ENCODE measurements at places on chromosomes 11 and 22.

GRCh38 chr11:3341298-3341697, 37.6 kb downstream of the ZNF195 start:
- peak; percentile 64 for DNase-seq

DNA sequence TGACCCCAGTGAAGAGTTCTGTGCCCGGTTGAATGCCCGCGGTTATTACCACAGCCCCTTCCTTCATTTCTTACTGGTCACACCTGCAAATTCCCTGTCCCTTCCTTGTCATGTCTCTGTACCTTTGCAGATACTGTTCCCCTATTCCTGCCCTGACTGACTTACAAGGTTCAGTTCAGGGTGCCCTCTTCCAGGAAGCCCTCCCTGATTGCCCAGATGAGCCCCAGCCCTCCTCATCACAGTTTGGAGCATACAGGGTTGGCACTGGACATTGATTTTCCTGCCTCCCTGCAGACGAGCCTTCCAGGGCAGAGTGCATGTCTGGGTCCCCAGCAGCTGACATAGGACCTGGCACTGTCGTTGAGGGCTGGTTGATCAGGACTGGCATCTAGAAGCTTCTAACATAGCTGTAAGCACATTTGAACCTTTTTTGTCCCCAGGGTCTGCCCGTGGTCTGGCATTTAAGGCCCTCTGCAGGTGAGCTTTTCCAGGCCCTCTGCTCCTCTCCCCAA, 70.4 kb upstream of the SHISAL1 start:
- DNase-seq: no peak

- no peak for DNase-seq
These were observed 22.1 kb downstream of the LRFN4 start for GRCh38 chr11:66879000-66879399.

DNA sequence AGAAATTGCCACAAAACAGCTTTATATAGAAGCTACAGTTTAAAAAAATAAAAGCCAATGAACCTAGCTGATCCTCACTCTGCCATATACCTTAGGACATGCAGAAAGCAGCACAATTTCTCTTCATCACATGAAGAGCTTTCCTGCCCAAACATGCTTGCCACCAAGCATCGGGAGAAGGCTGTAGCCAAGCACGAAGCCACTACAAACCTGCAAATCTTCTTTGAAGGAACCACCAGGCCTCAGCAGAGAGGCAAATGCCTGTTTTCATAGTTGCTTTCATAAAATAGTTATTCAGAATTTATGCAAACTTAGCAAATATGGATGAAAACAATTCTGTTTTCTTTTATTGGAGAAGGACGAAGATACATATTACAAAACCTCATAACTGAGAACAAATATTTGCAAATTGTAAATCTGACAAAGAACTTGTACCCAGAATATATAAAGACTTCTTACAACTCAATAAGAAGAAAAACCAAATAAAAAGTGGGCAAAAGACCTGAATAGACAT, 100.3 kb downstream of the RBFOX2 start:
- no peak for DNase-seq

DNA sequence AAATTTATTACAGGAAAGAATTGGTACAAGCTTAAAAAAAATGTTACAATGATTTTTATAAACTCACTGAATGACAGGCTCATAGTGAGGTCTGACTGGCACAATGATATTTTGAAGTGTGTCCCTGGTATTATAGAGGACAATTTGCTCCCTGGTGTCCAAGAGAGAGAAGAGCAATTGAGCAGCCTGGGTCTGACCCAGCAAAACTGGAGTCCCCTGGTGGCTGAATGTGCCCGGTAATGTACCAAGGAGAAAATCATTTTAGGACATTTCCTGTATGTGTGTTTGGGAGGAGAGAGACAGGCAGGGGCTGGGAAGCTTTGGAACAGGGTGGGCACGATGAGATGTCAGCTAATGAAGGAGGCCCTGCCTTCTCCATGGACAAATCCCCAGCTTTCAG, 125.3 kb downstream of the APOL5 start:
- DNase-seq: no peak

GRCh38 chr22:36341640-36342041, 46.1 kb downstream of the MYH9 start:
- DNase-seq: no peak

DNA sequence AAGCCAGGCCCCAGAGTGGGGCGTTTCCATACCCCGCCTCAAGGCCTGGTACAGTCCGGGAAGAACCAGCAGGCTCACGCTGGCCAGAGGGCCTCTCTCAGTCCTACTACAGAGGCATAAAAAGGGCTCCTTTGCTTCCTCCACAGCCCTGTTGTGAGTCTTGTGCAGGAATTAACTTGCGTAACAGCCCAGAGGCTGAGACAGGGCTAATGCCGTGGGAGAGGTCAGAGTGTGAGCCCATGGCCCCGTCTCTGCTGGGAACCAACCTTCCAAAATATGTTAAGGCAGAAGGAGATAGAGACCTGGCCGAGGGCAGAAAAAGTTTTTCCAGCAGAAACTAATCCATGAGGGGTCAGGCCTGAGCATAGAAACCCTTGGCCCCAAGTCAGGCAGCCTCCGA, 19.9 kb upstream of the TMEM184B start:
- DNase-seq: no peak

- no peak for DNase-seq
These were observed 2.8 kb downstream of the MTNR1B start for GRCh38 chr11:92972248-92972647.

GRCh38 chr11:92819830-92820229, 149.6 kb upstream of the MTNR1B start:
- DNase-seq: no peak

DNA sequence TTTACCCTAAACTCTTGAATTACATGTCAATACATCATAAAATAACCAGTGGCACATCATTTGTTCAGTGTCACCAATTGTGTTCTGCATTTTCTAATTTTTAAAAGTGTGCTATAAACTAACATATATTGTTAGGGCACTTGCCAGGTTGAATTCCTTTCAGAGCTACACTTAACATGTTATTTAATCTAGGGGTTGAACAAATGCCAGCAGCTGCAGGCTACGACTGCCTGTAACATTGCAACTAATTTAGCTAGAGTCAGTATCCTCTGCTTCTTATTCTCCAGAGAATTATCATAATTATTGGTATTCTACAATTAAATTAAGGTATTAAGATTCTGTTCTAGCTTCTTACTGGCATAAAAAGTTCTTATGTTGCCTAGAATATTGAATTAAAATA, 46.4 kb upstream of the ARHGAP42 start:
- no peak for DNase-seq

DNA sequence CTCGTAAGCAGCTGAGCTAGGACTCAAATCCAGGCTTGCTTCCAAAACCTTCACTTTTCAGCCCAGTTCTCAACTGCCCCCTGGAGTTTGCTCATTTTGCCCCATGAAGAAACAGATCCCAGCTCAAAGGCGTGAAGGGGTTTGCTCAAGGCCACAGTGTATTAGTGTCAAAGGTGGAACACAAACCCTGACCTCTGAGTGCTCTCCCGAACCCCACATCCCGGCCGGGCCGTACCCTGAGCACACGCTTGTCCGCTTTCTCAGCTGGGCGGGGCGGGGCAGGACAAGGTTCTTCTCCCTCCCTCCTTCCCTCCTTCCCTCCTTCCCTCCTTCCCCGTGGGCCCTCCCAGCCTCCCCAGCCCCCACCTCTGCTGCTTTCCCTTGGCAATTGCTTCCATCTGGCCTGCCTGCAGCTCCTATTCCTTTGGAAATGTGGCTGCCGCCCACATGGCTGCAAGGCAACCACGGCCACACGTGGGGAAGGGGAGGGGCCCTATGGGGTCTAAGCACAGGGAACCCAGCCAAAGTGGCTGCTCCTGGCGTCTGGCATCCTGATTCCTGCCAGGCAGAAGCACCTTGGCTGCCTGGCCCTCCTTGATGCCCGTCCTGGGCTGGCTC, 4.1 kb downstream of the ST3GAL4 start:
- DNase-seq: no peak

- DNase-seq: no peak
These were observed 19.9 kb upstream of the MYOD1 start for GRCh38 chr11:17699147-17700114.

GRCh38 chr11:100232006-100232405, 455.1 kb upstream of the ARHGAP42 start:
- no peak for DNase-seq

DNA sequence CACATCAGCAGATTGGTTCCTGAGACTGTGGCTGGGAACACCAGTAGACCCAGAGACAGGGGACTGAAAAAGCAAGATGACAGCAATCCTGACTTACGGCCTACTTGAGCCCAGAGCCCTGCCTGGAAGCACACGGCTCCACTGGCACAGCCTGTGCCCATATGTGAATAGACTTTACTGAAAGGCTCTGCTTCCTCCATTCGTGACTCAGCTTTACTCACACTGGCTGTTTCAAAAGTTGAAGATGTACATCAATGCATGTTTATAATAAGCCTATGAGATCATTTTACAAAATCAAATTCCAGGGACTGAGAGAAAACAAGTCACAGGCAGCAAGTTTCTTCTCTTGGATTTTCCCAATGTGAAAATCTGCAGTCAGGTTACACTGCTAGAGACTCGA, 134.6 kb upstream of the TEAD1 start:
- DNase-seq: no peak

GRCh38 chr11:27444801-27445215, 27.8 kb downstream of the LGR4 start:
- DNase-seq: no peak

GRCh38 chr11:126415669-126416420, 60.4 kb downstream of the ST3GAL4 start:
- DNase-seq: no peak

DNA sequence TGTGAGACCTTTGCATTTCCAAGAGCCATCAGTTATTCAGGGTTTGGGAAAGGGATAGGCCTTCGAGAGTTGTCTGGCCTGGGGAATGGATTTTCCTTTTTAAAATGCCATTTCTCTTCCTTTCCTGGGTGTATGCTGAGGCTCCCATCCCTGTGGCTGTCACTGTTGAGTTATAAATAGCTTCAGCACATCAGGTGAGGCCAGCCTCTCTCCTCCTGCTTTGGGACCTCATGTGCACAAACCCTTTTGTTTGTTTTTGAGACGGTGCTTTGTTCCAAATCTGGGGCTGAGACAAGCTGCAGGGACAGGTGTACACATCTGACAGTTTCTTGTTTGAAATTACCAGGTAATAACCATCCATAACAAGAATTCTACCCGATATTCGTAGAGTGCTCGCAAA, 1.3 kb downstream of the TEF start:
- no peak for DNase-seq

- no peak for DNase-seq
These were observed 82.7 kb downstream of the GGT1 start for GRCh38 chr22:24685531-24686190.

DNA sequence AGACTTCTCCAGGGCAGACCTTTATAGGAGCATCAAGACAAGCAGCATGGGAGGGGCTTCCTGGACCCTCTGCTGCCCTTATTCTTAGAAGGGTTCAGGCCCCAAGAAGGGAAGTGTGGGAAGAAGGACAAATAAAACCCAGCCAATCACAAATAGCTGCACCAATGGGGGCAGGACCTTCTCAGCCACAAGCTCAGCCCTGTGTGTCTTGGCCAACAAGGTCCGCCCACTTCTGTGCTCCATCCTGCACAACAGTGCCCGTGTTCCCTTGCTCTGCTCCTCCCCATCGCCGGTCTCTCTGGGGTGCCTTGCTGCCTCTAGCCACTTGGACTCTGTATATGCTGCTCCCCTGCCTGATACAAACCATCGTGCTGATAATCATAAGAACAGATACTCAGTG, 86.1 kb downstream of the NAT10 start:
- DNase-seq: no peak

- no peak for DNase-seq
These were observed 45.5 kb downstream of the ADM start for GRCh38 chr11:10350334-10350733.
